ENCODE measurements at places on chromosomes 7 and 10.

GRCh38 chr7:20748853-20749252 lies 37.8 kb downstream of the SP8 start:
- DNase-seq = no peak

- DNase-seq = peak; percentile 29
These were observed at the start of gene BCAP29 for GRCh38 chr7:107579885-107580715. Gene BCAP29, plus strand, starts transcription at chr7:107580246. Its CDS starts 527 bp downstream, at chr7:107580773.

DNA sequence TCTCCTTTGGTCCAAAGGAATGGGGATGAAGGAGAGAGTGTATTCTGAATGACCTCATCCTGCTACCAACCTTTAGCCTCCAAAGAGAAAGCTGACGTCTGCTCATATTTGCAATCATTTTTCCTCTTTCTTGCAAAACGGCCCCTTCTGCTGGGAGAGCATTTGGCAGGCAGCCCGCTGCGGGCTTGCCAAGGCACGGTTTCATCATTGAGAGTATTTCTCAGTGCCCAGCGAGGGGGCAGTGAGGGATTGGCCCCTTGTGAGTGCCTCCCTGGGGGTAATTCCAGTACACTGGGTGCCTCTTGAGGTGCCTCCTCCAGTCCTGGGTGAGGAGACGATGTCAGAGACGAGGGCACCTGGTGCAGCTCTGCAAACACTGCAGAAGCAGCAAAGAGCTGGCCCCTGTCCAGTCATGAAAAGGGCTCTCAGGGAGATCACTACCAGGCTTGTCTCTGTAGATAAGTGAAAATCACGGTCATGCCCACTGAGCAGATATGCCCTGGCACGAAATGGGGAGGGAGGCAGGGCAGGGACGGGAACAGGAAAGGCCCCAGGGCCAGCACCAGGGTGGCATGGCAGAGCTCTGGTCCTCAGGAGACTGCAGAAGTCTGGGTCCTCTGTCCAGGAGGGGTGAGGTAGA lies 48.7 kb upstream of the SHH start:
- no peak for DNase-seq

GRCh38 chr7:99221866-99222265 lies 14.0 kb upstream of the KPNA7 start:
- no peak for DNase-seq

DNA sequence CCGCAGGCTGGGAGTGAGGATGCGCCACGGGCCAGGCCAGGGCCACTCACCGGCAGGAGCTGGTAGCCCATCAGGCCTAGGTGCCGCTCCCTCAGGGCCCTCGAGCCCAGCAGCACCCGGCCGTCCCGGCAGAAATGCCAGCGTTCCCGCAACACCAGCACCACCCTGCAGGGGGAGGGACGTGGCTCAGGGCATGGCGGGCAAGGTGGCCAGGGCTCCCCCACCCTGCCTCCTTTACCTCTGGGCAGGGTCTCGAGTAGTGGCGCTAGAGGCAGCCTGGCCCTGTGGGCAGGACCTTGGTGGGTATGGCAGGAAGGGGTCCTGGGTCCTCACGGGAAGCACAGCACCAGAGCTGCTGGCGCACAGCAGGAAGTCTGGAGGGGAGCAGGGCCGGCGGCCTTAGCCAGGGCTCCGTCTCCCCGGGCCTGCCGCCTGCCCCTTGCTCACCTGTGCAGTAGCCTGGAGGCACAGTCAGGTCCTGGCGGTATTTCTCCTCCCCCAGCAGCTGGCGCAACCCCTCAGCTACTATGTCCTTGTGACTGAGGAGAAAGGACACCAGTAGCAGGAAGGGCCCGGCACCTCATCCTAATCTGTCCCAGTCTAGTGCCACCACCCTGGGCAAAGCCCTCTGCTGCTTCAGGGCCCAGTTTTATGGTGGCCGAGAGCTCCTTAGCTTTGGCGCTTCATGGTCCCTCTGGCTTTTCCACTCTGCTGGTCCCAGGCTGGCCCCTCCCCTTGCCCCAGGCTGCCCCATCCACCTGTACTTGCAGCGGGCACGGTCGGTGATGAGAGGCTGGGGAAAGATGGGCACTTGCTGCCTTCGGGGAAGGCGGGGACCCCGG lies 3.5 kb downstream of the FASTK start:
- DNase-seq = no peak

GRCh38 chr10:77836299-77836820 lies 90.2 kb downstream of the DLG5 start:
- peak; percentile 24 for DNase-seq

GRCh38 chr7:82527851-82528250 lies 84.3 kb upstream of the CACNA2D1 start:
- no peak for DNase-seq

- no peak for DNase-seq
These were observed 24.6 kb upstream of the MPP7 start for GRCh38 chr10:28327491-28327880.

DNA sequence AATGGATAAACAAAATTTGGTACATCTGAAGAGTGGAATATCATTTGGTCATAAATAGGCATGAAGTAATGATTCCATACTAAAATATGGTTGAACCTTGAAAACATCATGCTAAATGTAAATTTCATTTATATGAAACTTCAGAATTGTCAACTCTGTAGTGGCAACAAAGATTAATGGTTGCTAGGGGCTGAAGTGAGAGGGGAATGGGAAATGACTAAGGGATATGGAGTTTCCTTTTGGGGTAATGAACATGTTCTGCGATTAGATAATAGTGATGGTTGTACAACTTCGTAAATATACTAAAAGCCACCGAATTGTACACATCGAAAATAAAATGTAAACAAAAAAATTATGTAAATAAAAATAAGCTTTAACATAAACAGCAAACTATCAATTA lies 384.1 kb upstream of the STEAP1 start:
- no peak for DNase-seq

- DNase-seq = no peak
These were observed 500.5 kb downstream of the PHTF2 start for GRCh38 chr7:78299088-78299487.

DNA sequence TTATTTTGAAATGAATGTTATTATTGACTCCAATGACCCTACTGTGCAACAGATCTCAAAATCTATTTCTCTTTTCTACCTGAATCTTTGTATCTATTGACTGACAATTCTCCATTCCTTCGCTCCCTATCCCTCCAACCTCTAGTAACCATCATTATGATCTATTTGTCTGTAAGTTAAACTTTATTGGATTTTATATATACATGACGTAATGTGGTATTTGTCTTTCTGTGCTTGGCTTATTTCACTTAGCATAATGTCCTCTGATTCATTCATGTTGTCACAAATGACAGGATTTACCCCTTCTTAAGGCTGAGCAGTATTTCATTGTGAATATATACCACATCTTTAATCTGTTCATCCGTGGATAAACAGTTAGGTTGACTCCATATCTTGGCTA lies 200.4 kb upstream of the SORCS1 start:
- no peak for DNase-seq

DNA sequence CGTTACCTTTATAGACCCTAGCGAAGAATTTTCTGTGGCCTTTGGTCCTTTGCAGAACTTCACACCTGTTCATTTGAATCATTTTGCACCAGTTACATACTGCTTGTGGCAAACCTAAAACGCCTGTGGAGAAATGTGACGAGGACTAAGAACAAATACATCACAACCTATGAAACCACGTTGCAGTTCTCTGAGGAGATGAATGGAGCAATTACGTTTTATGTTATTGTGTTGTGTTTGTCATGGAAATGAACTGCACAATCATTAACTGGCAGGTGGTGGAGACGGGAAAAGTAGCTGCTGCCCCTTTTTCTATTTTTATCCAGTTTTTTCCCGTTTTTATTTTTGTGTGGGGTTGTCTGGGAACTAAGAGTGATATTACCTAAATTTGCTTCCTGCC lies 505.5 kb downstream of the SDK1 start:
- no peak for DNase-seq

- DNase-seq = no peak
These were observed 33.9 kb upstream of the HMX3 start for GRCh38 chr10:123101872-123102271.

GRCh38 chr10:89710753-89711152 lies 9.4 kb downstream of the KIF20B start:
- DNase-seq = no peak

- no peak for DNase-seq
These were observed 89.5 kb downstream of the THSD7A start for GRCh38 chr7:11742496-11742895.

GRCh38 chr10:88222881-88223280 lies 359.5 kb downstream of the PTEN start:
- no peak for DNase-seq

GRCh38 chr10:126352453-126352852 lies 35.8 kb downstream of the ADAM12 start:
- no peak for DNase-seq

DNA sequence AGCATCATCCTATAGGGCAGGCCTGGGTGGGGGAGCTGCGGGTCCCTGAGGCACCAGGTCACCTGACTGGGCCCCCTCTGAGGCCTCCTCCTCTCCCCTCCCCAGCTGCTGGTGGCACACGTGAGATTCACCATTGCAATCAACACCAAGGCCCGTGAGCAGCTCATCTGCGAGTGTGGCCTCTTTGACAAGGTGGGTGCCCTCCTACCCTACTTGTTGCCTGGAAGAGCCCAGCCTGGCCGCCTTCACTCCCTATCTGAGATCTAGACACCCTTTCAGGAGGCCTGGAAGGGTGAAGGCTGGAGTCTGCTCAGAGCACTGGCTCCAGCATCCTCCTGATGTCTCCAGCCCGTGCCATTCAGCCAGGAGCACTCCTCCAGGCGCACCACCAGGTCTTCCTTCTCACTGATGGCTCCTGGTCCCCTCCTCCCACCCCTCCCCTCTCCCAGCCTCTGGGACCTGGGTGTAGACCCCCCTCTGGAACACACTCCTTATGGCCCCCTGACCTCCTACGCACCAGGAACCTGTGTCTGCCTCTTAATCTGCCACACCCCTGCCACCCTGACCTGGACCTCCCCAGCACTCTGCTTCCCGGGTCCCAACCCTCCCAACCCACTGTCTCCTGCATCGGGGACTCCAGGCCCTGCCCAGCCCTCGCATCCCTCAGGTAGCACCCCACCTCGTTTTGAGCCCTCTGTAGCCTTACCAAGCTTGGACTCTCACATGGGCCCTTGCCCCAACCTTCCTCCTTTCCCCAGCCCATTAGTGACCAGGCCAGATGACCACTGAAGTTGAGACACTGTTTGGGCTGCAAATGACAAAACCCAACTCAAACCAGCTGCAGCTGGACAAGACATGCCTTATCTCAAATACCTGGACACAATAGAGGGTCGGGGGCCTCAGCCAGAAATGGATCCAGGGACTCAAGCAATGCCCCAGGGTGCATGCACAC lies 67.5 kb downstream of the ALOX5 start:
- no peak for DNase-seq

DNA sequence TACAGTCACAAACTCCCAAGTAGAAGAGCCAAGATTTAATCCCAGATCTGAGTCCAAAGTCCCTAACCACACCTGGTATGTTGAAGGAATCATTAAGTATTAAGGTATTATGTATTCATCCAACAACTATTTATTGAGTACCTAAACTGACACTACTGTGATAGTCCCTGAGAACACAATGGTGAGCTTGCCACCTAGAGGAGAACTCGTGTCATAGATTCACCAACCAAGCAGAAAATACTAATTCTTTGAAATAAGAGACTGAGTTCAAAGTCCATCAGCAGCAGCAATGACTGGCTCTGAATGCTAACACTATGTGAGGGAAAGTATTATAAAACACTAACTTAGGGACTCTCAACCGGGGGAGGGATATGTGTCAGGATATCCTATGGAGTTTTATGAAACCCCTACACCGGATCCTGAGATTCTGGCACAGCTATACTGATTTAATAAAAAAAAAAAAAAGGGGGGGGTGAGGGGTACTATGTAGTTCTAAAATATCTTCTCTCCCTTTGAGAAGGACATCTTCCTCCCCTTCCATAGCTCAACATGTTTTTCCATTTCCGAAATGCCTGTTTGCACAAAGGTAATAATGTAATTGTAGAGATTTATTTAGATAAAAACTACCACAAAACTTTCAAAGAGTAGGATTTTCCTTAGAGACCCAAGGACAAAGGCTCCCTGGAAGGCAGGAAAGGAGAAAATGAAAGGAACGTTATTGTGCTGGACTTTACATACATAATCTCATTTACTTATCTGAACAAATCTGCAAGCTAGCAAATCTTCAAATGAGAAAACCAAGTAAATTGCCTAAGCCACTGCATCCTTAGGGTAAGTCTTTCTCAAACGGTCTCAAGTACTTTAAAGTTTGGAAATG lies 1.6 kb downstream of the NCOA4 start:
- DNase-seq = no peak

GRCh38 chr10:33506838-33507661 lies 172.6 kb upstream of the NRP1 start:
- no peak for DNase-seq

DNA sequence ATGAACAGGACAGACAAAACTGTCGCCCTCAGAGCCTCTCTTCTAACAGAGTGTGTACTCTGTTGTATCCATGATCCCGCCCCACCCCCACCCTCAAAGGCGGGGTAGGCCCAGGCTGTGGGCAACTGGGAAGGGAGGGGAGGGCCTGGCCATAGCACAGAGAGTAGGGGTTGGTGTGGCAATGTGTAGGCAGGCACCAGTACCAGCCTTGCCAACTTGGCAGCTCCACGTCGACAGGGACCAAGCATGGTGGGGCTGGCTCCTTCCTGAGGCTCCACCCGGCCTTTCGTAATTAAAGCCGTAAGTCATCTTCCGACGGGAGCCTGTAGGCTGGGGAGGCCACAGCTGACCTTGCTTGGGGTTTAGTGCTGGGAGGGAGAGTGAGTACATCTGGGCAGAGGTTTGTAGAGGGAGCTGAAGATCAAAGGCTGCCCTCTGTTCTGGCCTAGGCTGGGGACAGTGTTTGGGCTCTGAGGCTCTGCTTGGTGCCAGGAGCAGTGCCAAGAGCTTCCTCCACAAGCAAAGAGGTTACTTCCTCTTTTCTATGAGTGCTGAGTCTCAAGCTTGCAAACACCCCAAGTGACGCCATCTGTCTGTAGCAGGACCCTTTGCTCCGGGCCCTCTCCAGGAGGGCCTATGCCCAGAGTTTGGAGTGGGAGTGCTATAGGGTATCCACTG lies 121.6 kb downstream of the C10orf105 start:
- no peak for DNase-seq

- no peak for DNase-seq
These were observed 118.7 kb downstream of the MKX start for GRCh38 chr10:27626890-27627289.

GRCh38 chr10:78207216-78207615 lies 173.6 kb downstream of the RPS24 start:
- DNase-seq = no peak

- no peak for DNase-seq
These were observed 658.0 kb downstream of the TYW1 start for GRCh38 chr7:67654642-67655041.

DNA sequence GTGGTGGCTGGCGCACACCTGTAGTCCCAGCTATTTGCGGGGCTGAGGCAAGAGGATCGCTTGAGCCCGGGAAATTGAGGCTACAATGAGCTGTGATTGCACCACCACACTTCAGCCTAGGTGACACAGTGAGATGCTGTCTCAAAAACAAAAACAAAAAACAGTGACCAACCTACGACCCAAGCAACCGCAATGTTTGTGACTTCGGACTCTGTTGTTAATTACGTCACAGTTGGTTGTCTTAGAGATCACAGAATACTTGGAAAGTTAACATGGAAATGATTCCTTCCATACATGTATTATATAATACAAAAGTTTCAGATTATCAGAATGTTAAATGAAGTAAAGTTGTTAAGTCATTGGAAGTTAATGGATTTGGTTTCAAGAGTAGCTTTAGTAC lies 106.2 kb downstream of the REEP3 start:
- no peak for DNase-seq

GRCh38 chr7:129308047-129308446 lies 83.2 kb downstream of the AHCYL2 start:
- DNase-seq = no peak

- DNase-seq = no peak
These were observed 411.9 kb upstream of the KLF6 start for GRCh38 chr10:4196771-4197390.

Measured in stimulated activated CD8-positive, alpha-beta memory T cell treated with anti-CD3 and anti-CD28 coated beads, Interleukin-2, amount 100 ng/mL, for 1 hour (primary cell).